ENCODE measurements at places on chromosomes 5 and 9.

- DNase-seq = no peak
These were observed 53.2 kb upstream of the C9orf72 start for GRCh38 chr9:27626244-27627187.

DNA sequence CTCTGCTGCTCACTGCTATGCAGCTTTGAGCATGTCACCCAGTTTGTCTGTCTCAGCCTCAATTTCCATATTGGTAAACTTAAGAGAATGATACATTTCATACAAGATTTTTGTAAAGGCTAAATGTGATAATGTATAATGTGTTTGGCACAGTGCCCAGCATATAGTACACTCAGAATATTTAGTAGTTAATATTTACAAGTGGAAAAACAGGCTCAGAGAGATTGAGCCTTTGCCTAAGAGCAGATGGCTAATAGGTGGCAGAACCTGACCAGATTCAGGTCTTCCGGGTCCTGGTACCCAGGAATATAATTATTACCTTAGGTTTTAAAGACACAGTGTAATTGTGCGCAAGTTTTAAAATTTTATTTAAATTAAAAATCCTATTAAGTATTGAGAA lies 46.8 kb upstream of the KIAA1958 start:
- no peak for DNase-seq

GRCh38 chr5:138330813-138331448 lies 673 bp downstream of the CDC25C start:
- no peak for DNase-seq

DNA sequence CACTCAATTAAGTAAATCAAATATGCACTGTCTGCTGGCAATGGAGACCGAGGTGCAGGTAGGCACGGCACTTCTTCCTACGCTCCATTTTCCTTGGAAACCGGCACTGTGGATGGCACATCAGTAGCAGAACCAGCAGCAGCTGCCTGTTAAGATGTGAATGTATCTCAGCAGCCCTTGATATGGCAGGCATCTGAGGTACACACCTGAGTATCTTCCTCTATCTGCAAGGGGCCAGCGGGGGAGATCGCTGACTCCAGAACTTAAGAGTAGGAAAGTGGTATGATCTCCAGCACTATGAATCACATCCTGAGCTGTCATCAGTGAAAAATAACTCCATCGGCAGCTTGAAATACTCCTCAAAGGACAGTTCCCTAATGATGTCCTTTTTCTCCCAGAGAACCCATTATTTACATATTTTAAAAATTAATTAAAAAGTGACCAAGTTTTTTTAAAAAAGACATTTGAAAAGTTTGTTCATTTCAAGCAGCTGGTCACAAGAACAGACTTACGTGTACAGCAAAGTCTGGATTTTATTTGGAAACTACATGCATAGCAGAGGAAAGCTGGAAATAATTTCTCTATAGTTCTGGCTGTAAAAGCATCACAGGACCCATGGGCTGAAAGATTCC lies 97.1 kb downstream of the ADAMTS12 start:
- DNase-seq = no peak

- no peak for DNase-seq
These were observed 438.4 kb downstream of the RAB3C start for GRCh38 chr5:59021286-59021673.

DNA sequence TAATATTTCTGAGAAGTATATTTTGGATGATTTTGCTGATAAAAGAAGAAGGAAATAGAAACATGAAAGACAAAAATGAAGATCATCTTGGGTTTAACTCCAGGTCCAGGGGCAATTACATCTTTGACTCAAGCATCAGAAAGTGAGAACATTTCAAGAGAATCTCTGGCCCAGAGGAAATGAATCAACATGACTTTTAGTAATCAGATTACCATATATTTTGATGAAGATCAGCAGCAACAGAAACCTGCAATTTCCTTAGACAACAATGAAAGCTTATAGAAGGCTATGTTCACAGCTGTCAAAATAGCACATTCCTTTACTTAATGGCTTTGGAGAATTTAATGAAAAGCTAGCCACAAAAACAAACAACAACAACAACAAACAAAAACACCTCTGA lies 638.1 kb downstream of the EFNA5 start:
- no peak for DNase-seq

GRCh38 chr9:1156794-1157550 lies 106.8 kb downstream of the DMRT2 start:
- DNase-seq = no peak

GRCh38 chr9:87569008-87569509 lies 71.4 kb downstream of the DAPK1 start:
- DNase-seq = no peak
